ENCODE measurements at places on chromosomes 1 and 21. TPM values are rescaled to one million over a fixed set of nuclear protein-coding genes. Genes with fewer than 3 reads are reported as not detected.

The NBPF10 gene
- 4.5 TPM for total RNA-seq

The RHEX gene
- not detected for total RNA-seq

The CATSPERE gene
- total RNA-seq: 1.5 TPM

The DNALI1 gene
- total RNA-seq: 3.9 TPM

The RYR2 gene
- 0.12 TPM for total RNA-seq

The TIE1 gene
- not detected for total RNA-seq

DNA sequence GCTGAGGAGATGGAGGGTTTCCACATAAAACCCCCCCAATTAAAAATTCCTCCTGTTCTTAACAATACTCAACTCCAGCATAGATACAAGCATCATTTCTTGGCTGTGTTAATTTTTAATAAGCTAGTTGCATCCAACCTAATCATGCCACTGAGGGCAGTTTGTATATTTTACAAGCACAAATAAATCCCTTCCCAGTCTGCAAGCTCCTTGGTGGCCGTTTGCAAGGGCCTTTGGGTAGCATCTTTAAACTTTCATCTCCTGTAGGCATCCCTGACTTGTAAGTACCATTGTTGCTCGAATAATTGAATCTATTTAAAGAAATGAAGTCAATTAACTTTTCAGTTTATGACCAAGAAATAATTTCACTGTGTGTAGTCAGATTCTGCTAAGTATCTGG lies 103.5 kb upstream of the AJAP1 start:
- no peaks in the 10 kb centered on the region for H3K4me1 ChIP-seq
- DNase-seq: no peak
- H3K36me3 ChIP-seq: no peaks in the 10 kb centered on the region
- H3K27ac ChIP-seq: no peak overlapping the region

DNA sequence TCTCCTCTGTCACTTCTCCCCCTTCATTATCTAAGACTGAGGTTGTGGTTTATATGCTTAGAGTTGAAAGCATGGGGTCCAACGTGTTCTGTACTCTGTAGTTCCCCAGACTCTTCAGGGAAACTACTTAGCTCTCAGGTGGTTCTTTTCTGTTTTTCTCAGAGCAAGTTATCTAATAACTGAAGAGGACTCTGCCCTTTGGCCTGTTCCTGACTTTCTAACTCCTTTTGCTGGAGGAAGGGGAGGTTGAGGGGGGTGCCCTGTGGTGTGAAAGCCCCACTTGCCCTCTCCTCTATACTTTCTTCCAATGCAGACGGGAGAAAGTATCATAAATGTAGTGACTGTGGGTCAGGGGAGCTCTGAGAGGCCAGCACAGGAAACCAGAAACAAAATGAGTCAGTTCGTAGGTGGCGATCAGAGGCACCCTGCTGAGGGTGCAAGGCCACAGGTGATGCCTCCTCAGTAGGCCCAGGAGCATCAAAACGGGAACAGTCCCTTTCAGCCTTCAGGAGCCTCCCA lies 5.0 kb downstream of the SLC25A44 start:
- DNase-seq: no peak
- H3K4me3 ChIP-seq: no peak overlapping the region
- peaks cover 18% of the 10 kb centered on the region for H3K4me1 ChIP-seq

GRCh38 chr1:33321178-33321577 lies 280 bp upstream of the A3GALT2 start:
- no peak overlapping the region for H3K4me3 ChIP-seq
- peak; percentile 72 for DNase-seq
- H3K27me3 ChIP-seq: no peaks in the 10 kb centered on the region
- no peak overlapping the region for H3K27ac ChIP-seq
- H3K36me3 ChIP-seq: peaks cover 26% of the 10 kb centered on the region

DNA sequence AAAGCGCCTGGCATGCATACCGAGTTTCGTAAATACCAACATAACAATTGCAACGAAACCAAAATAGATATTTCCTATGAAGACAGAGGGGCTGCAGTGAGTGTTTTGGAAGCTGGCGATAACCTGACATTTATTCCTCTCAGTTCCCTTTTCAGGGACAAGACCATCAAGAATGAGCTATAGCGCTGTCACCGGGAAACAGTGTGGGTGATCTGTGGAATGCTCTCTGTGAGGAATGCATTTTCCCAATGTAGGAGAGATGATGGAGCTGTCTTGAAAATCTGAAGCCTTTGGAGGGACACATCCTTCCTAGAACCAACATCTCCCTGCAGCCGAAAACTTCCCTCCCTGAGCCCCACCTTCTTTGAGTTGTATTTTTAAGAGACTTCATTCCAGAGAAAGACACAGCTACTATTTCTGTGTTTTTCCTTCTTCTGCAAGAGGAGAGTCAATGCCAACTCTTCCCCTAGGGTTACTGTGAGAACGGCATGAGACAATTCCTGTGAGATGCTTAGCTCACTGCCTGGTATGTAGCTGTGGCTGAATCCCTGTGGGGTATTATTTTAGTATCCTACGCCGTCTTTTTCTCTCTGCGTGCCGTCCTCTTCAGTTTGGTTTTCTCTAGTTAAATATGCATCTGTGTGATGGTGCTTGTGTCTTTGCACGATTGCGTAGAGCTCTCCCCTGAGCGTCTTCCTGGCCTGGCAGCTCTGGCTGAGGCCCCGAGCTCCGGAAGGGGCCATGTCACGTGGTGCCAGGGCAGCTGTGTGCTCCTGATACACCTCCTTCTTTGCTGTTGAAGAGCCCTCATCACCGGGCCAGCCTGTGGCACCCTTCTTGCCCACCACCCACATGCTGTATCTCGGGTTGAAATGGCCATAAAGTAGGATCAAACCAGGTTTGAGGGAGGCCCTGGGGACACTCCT lies 45.2 kb downstream of the AJAP1 start:
- H3K27ac ChIP-seq: peak overlapping the region; percentile 78
- no peaks in the 10 kb centered on the region for H3K27me3 ChIP-seq
- peaks cover 15% of the 10 kb centered on the region for H3K4me1 ChIP-seq
- H3K36me3 ChIP-seq: no peaks in the 10 kb centered on the region
- no peak overlapping the region for H3K4me3 ChIP-seq

- peaks cover 1% of the 10 kb centered on the region for H3K36me3 ChIP-seq
- no peak overlapping the region for H3K27ac ChIP-seq
- peaks cover 26% of the 10 kb centered on the region for H3K4me1 ChIP-seq
- no peak for DNase-seq
- H3K27me3 ChIP-seq: no peaks in the 10 kb centered on the region
Observed at GRCh38 chr1:32249831-32250525, 1.1 kb upstream of the LCK start.

- no peak overlapping the region for H3K27ac ChIP-seq
- H3K4me1 ChIP-seq: no peaks in the 10 kb centered on the region
- DNase-seq: no peak
- H3K4me3 ChIP-seq: no peak overlapping the region
- H3K27me3 ChIP-seq: no peaks in the 10 kb centered on the region
- H3K36me3 ChIP-seq: no peaks in the 10 kb centered on the region
Observed at GRCh38 chr1:202168861-202169260, 8.5 kb upstream of the PTPN7 start.

- no peaks in the 10 kb centered on the region for H3K36me3 ChIP-seq
- peak overlapping the region; percentile 94 for H3K27ac ChIP-seq
- H3K4me1 ChIP-seq: peaks cover 47% of the 10 kb centered on the region
- H3K27me3 ChIP-seq: no peaks in the 10 kb centered on the region
Observed at GRCh38 chr21:44024887-44025353, 12.8 kb downstream of the TRAPPC10 start.
